Suppressor macrophage treated with lipopolysaccharide for 4 hours (primary cell): ENCODE measurements at places on chromosomes 2 and 18.

GRCh38 chr2:239327536-239328350 is 73.1 kb downstream of the HDAC4 start:
- DNase-seq, result no peak

DNA sequence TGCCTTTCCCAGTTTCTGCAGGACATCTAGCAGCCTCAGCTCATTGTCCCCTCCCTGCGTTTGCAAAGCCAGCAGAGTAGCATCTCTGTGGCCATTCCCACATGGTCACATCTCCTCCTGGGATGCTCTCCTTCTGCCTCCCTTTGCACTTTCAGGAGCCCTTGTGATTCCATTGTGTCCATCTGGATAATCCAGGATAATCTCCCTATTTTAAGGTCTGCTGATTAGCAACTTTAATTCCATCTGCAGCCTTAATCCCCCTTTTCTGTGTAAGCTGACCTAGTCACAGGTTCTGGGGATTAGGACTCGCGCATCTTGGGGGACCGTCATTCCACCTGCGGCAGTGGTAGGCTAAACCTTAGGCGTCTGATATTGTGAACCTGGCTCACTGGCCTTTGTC is 70.7 kb downstream of the NEDD4L start:
- no peak for DNase-seq

- no peak for DNase-seq
Observed at GRCh38 chr2:238445409-238446190, 18.9 kb downstream of the ASB1 start.

DNA sequence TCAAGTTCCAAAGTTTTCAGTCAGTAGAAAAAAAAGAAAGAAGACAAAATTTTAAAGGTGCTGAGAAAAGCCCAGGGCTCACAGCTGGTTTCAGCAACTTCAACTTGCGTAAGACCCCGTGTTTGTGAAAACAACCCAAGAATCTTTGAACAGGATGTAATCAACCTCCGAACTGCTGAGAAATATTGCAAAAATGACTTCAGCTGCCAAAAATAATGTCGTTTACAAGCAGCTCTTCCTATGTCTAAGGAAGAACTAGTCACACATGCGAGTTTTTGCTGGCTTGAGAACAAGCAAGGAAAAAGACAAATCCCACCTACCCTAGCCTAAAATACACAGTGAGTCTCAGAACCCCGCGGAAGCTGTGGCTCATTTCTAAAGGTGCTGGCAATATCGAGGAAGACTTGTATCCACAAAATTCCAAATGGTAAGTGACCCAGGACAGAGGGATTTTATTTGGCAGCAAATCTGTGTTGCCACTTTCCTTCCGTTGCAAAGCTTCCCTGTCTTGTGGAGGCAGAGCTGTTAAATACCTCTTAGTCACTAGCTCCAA is 59.8 kb upstream of the SLC8A1 start:
- peak; percentile 72 for DNase-seq

GRCh38 chr2:112605926-112606325 is 21.5 kb downstream of the CHCHD5 start:
- no peak for DNase-seq

DNA sequence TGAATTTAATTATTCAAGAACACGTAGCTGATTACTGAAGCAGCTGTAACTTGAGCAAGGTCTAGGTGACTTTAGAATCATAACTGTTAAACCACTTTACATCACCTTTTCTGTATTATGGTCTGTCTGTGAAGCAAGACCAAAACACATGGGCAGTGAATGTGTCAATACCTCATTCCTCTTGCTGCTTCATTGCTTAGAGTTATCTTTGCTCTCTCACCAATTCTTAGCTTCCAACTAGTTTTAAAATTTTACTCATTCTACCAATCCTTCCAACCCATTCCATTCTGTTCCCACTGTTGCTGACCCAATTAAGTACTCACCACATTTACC is 80.2 kb downstream of the MIB1 start:
- DNase-seq, result no peak

GRCh38 chr2:200335657-200336056 is 29.2 kb downstream of the SPATS2L start:
- no peak for DNase-seq

DNA sequence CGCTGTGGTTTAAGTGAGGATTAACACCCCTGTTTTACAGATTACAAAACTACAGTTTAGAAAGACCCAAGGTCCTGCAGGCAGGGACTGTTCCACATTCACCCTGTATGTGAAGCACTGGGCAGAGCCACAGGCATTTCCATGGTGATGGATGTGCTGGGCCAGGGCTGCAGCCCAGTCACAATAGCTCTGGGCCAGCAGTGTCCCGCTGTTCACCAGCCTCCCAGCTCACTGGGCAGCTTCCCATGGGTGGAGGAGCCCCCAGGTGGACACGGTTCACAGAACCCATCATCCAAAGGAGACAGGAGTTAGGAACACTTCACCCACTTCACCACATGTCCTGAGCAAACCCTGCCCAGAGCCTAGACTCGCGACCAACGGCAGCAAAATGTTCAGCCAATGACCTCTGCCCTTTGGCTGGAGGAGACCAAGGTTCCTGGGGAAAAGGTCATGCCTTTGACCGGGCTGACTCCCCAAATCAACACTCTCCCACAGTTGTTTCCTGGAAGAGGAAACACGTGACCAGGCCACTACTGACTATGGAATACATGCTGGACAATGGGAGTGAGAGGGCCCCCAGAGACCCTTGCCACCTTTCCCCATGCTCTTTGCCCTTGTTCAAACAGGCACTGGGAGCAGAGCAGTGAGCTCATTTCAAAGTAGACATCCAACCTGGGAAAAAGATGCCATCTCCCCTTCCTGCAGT is 28.0 kb upstream of the SLC35F6 start:
- DNase-seq, result no peak

- DNase-seq, result no peak
Observed at GRCh38 chr2:163802284-163802683, 66.5 kb upstream of the FIGN start.

DNA sequence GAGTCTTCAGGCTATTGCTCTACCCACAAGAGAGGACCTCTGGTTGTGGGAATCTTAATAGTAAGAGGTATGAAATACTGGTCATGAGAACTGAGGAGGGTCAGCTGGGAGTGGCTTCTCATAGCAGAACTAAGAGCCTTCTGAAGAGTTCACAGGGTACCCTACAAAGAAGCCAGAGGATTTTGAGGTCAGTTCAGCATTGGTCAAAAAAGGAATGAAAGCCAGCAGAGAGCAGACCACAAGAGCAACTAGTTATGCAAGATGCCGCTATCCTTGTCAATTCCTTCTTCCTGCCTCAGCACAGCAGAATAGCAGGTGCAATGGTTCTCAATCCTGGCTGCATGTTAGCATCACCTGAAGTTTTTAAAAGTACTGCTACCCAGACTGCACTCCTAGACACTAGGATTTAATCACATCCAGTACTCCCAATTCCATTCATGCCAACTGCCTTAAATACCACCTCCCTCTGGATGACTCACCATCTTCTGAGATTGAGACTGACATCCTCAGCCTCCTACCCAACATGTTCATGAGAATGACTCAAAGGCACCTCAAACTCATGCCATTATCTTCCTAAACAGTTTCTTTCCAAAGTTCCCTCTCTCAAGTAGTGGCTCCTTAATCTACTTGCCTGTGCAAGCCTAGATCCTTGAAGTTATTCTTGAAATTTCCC is 81.0 kb upstream of the RBMS1 start:
- DNase-seq, result peak; percentile 76

GRCh38 chr2:190090148-190090547 is 27.6 kb upstream of the MSTN start:
- DNase-seq, result peak; percentile 15

DNA sequence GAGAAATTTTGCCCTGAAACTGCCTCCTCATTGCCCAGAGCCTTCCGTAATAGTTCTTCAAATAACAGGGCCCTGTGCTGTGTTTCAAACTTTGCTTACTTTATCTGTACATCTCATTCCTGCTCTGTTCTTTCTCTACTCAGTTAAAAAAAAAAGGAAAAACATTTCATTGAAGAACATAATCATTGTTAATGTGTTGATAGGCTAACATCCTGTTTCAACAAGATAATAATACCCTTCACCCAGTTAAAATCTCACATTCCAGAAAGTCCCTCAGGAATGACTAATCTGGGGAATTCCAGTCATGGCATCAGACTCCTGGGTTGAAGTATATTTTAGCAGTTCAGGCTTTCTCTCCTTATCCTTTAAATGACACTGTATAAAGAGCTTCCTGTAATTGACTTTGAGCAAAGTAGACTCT is 45.6 kb upstream of the ITGAV start:
- peak; percentile 77 for DNase-seq

DNA sequence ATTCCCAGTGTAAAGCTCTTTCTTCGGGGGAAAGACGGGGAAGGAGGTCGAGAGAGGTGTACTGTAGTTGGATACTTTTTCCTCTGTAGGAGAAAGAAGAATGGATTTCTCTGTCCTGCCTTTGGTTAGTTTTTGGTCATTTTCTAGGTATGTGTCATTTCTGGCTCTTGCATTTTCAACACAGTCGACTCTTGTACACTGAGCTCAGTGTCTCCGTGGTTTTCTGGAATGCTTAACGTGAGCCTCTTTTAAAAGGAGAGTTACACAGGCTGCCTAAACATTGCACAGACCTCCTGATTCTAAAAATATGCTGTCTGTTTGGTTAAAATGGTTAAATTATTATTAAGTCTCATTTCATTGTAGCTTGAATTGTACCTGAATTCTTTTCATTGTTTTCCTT is 21.8 kb upstream of the GLS start:
- DNase-seq, result no peak

- no peak for DNase-seq
Observed at GRCh38 chr2:238942080-238942725, 94.3 kb downstream of the TWIST2 start.

- peak; percentile 92 for DNase-seq
Observed at GRCh38 chr18:48992791-48993555, 42.2 kb upstream of the SMAD7 start.
